ENCODE measurements at places on chromosomes 7 and 10.

DNA sequence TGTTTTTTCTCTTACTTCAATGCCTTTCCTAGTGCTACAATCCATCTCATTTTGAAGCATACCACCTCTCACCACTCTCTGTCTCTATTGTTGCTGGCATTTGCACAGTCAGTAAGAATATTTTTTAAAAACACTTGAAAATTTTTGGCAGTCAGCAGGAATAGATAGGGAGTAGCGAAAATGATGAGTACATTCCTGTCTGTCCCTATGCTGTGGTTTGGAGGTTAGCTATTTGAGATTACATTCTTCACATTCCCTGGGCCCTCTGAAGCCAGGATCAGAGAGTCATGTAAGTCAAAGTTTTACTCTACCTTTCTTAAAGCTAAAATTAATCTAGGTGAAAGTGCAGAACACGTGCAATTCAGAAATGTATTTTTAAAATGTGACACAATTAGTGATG lies 53.0 kb upstream of the MAGI2 start:
- no peak for DNase-seq

DNA sequence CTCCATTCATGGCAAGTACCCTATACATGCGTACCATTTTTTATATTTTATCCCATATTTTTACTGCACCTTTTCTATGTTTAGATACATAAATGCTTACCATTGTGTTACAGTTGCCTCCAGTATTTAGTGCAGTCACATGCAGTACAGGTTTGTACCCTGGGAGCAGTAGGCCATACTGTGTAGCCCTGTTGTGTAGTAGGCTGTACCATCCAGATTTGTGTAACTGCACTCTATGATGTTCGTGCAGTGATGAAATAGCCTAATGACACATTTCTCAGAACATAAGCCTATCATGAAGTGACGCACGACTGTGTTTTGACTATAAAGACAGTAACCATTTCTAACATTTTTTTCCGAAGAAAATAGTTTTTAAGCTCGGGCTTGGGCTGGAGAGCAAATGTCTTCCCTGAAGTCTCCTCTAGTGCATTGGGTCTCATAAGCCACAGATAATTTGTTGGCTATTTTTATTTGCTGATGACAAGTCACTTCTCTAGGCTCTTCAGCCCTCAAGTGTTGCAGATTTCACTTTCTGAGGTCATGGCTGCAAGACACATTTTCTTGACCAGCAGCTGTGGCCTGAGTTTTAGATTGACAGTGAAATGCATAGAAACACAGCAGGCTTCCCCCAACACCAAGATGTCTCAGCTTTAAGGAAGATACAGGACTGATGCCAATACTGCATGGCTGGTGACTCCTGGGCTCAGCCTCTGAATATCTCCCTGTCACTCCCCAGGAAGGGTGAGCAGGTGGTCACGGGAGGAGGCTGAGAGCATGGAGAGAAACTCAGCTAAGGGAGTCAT lies 26.9 kb downstream of the EPDR1 start:
- DNase-seq: peak; percentile 54

DNA sequence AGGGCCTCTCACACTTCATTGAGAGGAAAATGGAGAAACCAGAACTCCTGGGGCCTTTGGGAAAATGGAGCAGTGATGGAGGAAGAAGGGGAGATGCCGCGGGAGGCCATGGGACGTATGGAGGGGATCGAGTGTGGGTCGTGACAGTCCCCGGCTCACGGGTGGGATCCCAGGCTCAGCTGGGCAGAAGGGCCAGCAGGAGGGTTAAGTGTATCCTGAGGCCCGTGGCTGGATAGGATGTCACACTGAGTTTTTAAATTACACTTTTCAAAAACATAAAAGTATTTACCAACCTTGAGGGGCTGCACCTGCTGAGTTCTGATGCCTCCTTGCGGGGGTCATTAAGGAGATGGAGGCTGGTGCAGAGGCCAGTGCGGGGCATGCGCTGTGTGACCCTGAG lies 28.0 kb upstream of the PSMG3 start:
- DNase-seq: no peak

DNA sequence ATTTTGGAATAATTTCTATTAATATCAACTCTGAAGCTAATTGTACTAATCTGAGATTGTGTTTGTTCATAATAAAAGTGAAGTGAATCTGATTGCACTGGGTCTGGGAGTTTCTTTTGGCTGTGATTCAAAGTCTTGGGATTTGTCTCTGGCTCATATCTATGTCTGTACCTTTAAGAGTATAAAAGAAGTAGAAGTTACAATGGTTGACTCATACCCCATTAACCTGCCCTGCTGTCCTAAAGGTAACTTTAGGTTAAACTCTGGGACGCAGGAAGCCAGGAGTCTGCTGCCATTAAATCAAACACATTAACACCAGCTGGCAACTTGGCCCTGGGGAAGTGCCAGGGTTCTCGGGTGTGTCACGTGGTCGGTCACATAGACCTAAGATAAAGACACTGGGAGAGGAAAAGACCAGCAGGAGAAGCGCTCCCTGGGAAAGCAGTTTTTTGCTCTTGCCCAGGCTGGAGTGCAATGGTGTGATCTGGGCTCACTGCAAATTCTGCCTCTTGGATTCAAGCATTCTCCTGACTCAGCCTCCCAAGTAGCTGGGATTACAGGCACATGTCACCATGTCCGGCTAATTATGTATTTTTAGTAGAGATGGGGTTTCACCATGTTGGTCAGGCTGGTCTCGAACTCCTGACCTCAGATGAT lies 17.8 kb downstream of the SCD start:
- DNase-seq: peak; percentile 18

- DNase-seq: no peak
These were observed 5.4 kb upstream of the YWHAG start for GRCh38 chr7:76364198-76364584.

GRCh38 chr10:35005868-35006267 lies 84.3 kb downstream of the CUL2 start:
- no peak for DNase-seq

Measured in retina (tissue), 1 donor.